ENCODE measurements at places on chromosomes 12 and 14. TPM values are rescaled to one million over a fixed set of nuclear protein-coding genes. Genes with fewer than 3 reads are reported as not detected.

RND1 gene
- 0.15 TPM for polyA plus RNA-seq

PTPRR gene
- polyA plus RNA-seq = not detected

PLEKHA5 gene
- polyA plus RNA-seq = 0.37 TPM

TIGAR gene
- polyA plus RNA-seq = 4.2 TPM

TEX52 gene
- polyA plus RNA-seq = not detected

CIT gene
- 0.19 TPM for polyA plus RNA-seq

GRCh38 chr14:24071836-24072430 is 571 bp downstream of the CPNE6 start:
- H3K27ac ChIP-seq = no peak overlapping the region
- no peak for DNase-seq

DNA sequence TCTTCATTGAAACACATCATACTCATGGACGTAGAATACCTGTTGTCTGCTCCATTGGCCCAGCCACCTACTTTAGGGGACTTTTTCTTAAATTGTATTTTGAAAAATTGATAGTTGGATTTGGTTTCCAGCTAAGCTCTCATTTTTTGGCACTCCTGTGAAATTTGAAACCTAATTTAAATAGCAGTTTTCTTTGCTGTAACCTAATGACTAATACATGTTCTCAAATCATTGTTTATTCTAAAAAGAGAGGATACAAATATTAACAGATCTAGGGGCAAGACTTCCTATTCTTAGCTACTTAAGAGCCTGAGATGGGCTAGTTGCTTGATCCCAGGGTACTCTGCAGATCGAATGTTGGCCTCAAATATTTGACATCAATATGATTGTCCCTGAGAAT is 78.9 kb downstream of the PLEKHA5 start:
- no peak for DNase-seq
- no peak overlapping the region for H3K27ac ChIP-seq
- H3K4me1 ChIP-seq = no peaks in the 10 kb centered on the region
- peaks cover 1% of the 10 kb centered on the region for H3K27me3 ChIP-seq

DNA sequence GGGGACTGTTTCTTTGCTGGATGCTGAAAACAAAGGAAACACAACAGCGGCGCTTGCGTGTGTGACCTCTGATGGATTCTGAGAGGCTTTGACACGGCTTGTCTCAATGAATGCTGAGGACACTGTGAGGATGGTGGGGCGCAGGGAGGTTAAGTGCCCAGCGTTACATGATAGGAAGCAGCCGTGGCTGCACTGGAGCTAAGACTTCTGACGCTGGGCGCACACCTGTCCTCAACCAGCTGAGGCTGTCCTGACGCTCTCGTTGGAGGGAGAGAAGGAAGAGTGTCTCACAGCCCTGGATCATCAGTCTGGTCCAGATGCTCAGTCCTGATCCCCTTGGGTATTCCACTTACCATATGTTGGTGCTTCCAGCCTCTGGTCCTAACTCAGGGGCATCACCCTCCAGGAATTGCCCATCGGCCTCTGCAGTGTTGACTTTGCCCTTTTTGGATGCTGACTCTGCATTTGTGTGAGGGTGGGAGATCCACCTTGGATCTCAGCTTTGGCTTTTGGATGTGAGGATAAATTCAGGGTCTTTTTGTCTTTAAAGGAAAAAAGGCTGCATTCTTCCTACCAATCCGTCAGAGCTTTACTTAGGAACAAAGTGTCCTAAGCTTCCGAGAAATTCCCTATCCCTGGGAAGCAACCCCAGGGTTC is 125.2 kb downstream of the ZNF664 start:
- H3K4me1 ChIP-seq = no peaks in the 10 kb centered on the region
- peaks cover 9% of the 10 kb centered on the region for H3K27me3 ChIP-seq
- no peak overlapping the region for H3K4me3 ChIP-seq
- no peak overlapping the region for H3K27ac ChIP-seq
- no peaks in the 10 kb centered on the region for H3K36me3 ChIP-seq

GRCh38 chr12:58412461-58413060 is 471.2 kb downstream of the ATP23 start:
- no peak overlapping the region for H3K4me3 ChIP-seq
- no peak overlapping the region for H3K27ac ChIP-seq
- H3K36me3 ChIP-seq = no peaks in the 10 kb centered on the region
- peaks cover 44% of the 10 kb centered on the region for H3K27me3 ChIP-seq

- no peak for DNase-seq
- H3K36me3 ChIP-seq = peaks cover 4% of the 10 kb centered on the region
- H3K27ac ChIP-seq = no peak overlapping the region
- H3K4me3 ChIP-seq = no peak overlapping the region
- H3K4me1 ChIP-seq = peaks cover 17% of the 10 kb centered on the region
These were observed 79.1 kb upstream of the PTGDR start for GRCh38 chr14:52188381-52188780.

- peak overlapping the region; percentile 97 for H3K4me3 ChIP-seq
- H3K27ac ChIP-seq = no peak overlapping the region
- H3K4me1 ChIP-seq = peaks cover 55% of the 10 kb centered on the region
- no peak for DNase-seq
- peaks cover 18% of the 10 kb centered on the region for H3K36me3 ChIP-seq
- no peaks in the 10 kb centered on the region for H3K27me3 ChIP-seq
These were observed 1.7 kb downstream of the SLC39A9 start for GRCh38 chr14:69400154-69400553.

- DNase-seq = no peak
- peaks cover 2% of the 10 kb centered on the region for H3K36me3 ChIP-seq
- no peaks in the 10 kb centered on the region for H3K27me3 ChIP-seq
These were observed 84.1 kb upstream of the ZDHHC17 start for GRCh38 chr12:76679778-76680177.

DNA sequence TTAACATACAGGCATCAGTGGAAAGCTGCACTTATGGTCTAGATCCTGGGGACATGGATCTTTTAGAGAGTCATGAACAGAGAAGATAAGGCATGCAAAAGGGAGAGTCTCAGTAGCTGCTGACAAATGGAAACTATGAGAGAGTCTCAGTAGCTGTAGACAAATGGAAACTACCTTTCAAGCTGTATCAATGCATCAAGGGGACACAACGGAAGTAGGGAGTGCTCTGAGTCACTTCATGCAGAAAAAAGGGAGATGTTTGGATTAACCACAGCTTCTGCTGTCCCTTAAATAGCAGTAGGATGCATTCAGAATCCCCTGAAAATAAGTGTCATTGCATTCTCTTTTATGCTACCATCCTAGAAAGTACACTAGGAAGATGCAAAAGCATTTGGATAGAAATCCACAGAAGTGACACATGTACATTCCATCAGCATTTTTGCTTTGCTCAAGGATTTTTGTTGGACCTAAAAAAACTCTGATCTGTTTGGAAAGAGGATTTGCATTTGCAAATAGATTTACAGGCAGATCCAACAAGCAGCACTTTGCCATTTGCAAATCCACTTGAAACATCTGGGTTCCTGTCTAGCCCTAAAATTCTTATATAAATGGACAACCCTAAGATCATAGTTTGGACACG is 227.5 kb upstream of the LMO3 start:
- no peaks in the 10 kb centered on the region for H3K4me1 ChIP-seq
- H3K36me3 ChIP-seq = no peaks in the 10 kb centered on the region
- H3K27ac ChIP-seq = no peak overlapping the region
- H3K4me3 ChIP-seq = no peak overlapping the region
- no peaks in the 10 kb centered on the region for H3K27me3 ChIP-seq

DNA sequence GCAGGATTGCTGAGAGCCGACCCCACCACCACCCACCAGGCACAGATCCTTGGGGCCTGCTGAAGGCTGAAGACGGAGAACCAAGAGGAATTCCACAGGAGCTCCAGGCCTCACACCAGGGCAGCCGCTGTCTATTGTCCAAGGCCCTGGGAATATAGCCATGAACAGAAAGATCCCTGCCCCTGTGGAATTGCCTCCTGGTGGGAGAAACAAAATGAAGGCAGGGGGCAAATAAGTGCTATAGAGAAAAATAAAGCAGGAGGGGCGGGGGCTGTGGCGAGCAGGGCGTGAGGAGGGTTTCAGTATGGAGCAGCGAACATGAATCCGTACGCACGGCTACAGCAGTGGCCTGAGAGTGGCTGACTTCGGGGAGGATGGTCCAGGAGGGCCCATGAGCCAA is 96.1 kb downstream of the EML1 start:
- H3K36me3 ChIP-seq = no peaks in the 10 kb centered on the region
- H3K4me1 ChIP-seq = no peaks in the 10 kb centered on the region
- no peak overlapping the region for H3K27ac ChIP-seq

Measured in naive thymus-derived CD8-positive, alpha-beta T cell (primary cell).